ENCODE measurements at places on chromosomes 2 and 18. TPM values are rescaled to one million over a fixed set of nuclear protein-coding genes. Genes with fewer than 3 reads are reported as not detected.
A peak's percentile ranks its signal among the peaks of the same experiment; 100 is the strongest.

DNA sequence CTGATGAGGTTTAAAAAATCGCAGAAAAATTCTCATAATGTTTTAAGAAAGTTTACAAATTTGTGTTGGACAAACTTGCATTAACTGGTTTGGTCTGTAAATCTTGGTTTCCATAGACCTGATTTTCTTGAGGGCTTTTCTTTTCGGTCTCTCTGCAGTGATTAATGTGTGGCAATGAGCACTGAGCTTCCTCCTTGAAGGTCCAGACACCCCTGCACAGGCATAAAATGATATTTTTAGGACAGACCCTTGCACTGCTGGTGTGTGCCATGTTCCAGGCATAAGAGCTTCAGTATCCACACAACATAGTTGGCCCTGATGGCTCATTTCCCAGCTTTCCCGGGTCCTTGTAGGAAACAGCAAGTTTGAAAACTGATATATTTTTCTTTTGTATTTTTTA is 33.7 kb downstream of the MRPL33 start:
- H3K36me3 ChIP-seq: no peaks in the 10 kb centered on the region
- DNase-seq: no peak
- no peak overlapping the region for H3K4me3 ChIP-seq
- no peak overlapping the region for H3K27ac ChIP-seq
- H3K27me3 ChIP-seq: no peaks in the 10 kb centered on the region
- peaks cover 21% of the 10 kb centered on the region for H3K4me1 ChIP-seq

GRCh38 chr2:218482651-218483050 is 63.7 kb downstream of the VIL1 start:
- peaks cover 5% of the 10 kb centered on the region for H3K36me3 ChIP-seq
- peaks cover 11% of the 10 kb centered on the region for H3K4me1 ChIP-seq
- DNase-seq: no peak
- H3K4me3 ChIP-seq: no peak overlapping the region
- H3K27ac ChIP-seq: no peak overlapping the region
- no peaks in the 10 kb centered on the region for H3K27me3 ChIP-seq

Gene IL1B
- total RNA-seq: 2.7 TPM

DNA sequence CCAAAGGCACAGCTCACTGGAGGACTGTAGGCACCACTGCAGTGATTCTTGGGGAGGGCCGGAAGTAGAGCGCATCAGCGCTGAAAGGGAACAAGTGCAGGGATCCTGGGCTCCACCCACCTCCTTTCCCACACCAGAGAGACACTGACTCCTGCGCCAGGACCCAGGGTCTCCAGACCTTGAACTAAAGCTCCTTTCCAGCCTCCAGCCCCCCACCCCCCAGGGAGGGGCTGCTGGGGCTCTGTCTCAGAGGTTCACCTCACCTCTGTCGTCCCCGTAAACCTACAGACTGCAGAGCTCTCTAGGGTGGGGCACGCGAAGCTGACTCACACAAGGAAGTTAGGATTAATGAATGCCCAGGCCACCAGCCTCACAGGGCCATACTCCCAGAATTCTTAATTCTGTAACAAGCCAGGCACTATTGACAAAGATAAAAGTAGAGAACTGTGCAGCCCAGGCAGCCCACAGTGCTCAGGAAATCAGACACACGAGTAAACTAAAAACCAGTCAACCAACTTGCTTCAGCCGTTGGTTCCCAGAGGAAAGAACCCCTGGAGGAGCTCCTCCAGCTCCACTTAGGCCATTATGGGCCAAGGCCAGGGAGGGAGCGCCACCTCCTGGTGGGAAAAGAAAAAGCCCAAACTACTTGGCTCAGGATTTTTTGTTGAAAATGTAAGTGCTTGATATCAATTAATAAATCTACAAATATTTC is 45.1 kb upstream of the ACAA2 start:
- H3K27ac ChIP-seq: no peak overlapping the region
- H3K4me1 ChIP-seq: no peaks in the 10 kb centered on the region
- DNase-seq: no peak
- H3K4me3 ChIP-seq: no peak overlapping the region
- no peaks in the 10 kb centered on the region for H3K27me3 ChIP-seq

DNA sequence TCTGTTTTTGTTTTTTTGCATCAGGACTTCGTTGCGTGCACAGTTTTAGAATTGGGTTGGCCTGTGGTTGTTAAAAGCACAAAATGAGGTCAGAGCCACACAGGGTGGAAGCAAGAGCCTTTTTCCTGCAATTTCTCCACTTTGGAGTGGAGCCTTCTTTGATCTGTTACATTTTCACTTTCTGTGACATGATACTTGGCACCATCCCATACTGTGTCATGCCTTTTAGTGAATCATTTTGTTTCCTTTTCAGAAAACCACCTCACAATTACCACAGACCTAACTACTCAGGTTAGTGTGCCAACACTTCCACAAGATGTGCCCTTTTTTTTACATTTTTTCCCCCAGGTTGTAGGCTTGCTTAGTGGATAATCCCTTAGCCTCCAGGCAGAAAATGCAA is 32.5 kb downstream of the MERTK start:
- H3K4me1 ChIP-seq: peaks cover 4% of the 10 kb centered on the region
- no peak for DNase-seq
- no peak overlapping the region for H3K4me3 ChIP-seq
- no peak overlapping the region for H3K27ac ChIP-seq
- H3K36me3 ChIP-seq: peaks cover 4% of the 10 kb centered on the region

DNA sequence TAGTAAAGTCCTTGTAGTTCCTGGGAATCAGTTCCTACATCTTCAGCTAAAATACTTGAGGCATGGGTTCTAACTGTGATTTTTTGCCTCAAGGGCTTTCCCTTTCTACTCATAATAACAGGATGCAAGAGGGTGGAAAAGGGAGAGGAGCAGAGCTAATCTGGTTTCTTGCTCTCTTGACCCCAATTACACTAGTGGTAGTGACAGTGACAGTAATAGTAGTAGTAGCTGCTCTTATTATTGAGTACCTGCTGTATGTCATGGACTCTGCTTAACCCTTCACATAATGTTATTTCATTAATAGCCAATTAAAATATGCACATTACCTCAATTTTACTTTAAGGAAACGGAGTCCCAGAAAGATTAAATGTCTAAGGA is 214.8 kb upstream of the HNRNPA3 start:
- H3K36me3 ChIP-seq: no peaks in the 10 kb centered on the region

DNA sequence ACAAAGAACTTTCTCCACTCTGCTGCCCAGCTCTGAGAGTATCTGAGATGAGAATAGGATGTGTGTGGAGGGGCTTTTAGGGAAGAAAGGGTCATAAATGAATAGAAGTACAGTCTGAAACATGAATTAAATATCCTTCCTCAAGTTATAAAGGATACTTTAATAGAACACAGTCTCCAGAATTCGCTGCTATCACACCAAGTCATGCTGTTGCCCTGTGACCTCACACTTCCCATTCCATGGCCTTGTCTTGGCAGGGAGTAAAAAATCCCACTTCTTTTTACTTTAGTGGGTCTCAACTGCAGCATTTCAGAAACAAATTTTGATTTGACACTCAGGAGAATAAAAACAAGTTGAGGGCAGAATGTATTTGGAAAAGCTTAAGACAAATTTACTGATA is 3.8 kb upstream of the RPE start:
- no peaks in the 10 kb centered on the region for H3K36me3 ChIP-seq
- H3K27me3 ChIP-seq: no peaks in the 10 kb centered on the region
- H3K4me1 ChIP-seq: peaks cover 14% of the 10 kb centered on the region
- DNase-seq: no peak
- H3K27ac ChIP-seq: no peak overlapping the region
- H3K4me3 ChIP-seq: no peak overlapping the region

GRCh38 chr2:170475878-170476277 is 239.3 kb upstream of the SP5 start:
- no peak overlapping the region for H3K27ac ChIP-seq
- H3K36me3 ChIP-seq: no peaks in the 10 kb centered on the region
- no peaks in the 10 kb centered on the region for H3K4me1 ChIP-seq
- peak; percentile 82 for DNase-seq

- no peak for DNase-seq
- H3K27me3 ChIP-seq: no peaks in the 10 kb centered on the region
- no peaks in the 10 kb centered on the region for H3K36me3 ChIP-seq
- H3K4me1 ChIP-seq: peaks cover 62% of the 10 kb centered on the region
Measured at GRCh38 chr18:44759925-44760342, 79.2 kb downstream of the SETBP1 start.

All from esophagus muscularis mucosa (tissue), 4 donors.